ENCODE measurements at places on chromosomes 4 and X. TPM values are rescaled to one million over a fixed set of nuclear protein-coding genes. Genes with fewer than 3 reads are reported as not detected.

TLR6 gene
- total RNA-seq, result 2.9 TPM

FGG gene
- not detected for total RNA-seq

TLR1 gene
- 0.87 TPM for total RNA-seq

HNRNPH2 gene
- 52.0 TPM for total RNA-seq

GAB3 gene
- 8.0 TPM for total RNA-seq

GATA1 gene
- total RNA-seq, result not detected

CDKL2 gene
- total RNA-seq, result 2.1 TPM

PROM1 gene
- 5.4 TPM for total RNA-seq

ARHGAP36 gene
- total RNA-seq, result not detected

GLRA3 gene
- not detected for total RNA-seq

Measured in glomerular endothelial cell (primary cell).